ENCODE measurements at places on chromosomes 1 and 21.

DNA sequence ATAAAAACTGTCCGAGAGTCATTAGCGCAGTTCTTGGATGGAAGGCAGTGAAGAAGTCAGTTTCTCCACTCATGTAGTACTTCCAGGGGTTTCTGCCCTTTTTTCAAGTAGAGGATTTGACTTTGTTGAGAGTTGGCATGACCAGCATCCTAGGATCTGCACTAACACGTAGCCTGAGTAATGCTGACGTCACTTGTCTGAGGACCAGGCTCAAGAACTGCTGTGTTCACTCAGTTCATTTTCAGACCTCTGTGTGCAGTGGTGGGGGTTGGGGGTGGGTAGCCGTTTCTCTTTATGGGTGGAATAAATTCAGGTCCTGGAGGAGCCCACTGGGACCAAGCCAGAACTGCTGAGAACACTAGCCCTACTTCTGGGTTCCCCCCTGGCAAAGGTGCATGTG lies 53.3 kb downstream of the MRPS6 start:
- no peak for ATAC-seq

DNA sequence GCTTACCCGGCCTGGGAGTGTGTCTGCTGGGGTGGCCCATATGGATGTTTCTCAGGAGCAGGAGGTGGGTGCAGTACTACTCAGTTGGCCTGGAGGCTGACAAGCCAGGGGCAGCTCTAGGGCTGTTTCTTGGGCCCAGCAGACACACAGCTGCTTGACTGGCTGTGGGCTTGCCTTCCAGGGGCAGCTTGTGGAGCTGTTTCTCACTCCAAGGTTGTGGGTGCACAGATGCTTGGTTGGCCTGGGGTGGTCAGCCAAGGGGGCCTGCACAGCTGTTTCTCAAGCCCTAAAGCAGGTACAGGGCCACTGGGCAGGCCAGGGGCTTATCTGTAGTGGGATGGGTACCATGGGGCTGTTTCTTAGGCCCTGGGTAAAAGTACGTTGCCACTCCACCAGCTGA lies 1078.1 kb upstream of the ADGRL2 start:
- ATAC-seq, result no peak

DNA sequence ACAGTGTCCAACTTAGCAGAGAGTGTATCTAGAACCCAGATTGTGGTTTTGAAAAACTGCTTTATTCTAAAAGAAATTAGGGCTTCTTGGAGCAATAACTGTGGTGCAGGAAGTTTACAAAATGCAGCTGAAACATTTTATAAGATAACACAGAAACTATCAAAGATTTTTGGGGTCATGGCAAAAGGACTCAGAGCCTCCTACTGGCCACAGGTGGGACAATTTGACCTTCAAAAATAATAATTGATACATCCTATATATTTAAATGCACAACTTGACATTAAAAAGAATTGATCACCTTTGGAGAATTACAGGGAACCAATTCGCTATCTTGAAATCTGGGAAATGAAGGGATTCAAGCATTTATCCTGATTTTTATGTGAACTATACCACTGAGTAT lies 235.2 kb downstream of the RPS6KC1 start:
- no peak for ATAC-seq

DNA sequence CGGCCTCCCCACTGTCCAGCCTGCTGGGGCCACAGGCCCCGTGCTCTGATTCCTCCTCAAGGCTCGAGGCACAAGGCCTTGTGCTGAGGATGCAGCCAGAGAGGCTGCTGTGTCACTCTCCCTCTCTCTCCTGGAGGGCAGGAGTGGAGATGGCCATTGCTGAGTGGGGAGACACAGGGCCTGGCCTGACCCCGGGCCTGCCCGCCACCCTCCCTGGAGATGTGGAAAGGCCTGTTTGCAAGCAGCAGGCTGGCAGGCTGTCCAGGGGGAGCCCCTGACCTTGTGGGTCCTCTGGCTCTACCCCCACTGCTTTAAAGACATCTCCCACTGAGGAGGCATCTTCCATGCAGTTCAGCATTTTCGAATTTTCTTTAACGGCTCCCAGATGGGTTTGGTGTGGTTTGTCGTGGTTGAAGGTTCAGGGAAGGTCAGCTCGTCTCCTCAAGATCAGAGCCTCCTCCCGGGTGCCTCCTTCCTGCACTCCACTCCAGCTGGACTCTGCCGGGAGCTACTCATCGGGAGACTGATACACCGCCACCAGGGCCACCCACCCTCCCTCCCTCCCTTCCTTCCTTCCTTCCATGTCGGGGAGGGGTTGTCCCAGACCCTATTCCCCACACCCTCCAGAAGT lies 69.1 kb downstream of the SPSB1 start:
- no peak for ATAC-seq

GRCh38 chr21:35338881-35339632 lies 290.0 kb upstream of the RUNX1 start:
- ATAC-seq, result no peak

GRCh38 chr1:41474490-41475271 lies 9.8 kb downstream of the EDN2 start:
- ATAC-seq, result peak; percentile 77

- no peak for ATAC-seq
These were observed 84.7 kb downstream of the LRRC53 start for GRCh38 chr1:74427681-74428080.

DNA sequence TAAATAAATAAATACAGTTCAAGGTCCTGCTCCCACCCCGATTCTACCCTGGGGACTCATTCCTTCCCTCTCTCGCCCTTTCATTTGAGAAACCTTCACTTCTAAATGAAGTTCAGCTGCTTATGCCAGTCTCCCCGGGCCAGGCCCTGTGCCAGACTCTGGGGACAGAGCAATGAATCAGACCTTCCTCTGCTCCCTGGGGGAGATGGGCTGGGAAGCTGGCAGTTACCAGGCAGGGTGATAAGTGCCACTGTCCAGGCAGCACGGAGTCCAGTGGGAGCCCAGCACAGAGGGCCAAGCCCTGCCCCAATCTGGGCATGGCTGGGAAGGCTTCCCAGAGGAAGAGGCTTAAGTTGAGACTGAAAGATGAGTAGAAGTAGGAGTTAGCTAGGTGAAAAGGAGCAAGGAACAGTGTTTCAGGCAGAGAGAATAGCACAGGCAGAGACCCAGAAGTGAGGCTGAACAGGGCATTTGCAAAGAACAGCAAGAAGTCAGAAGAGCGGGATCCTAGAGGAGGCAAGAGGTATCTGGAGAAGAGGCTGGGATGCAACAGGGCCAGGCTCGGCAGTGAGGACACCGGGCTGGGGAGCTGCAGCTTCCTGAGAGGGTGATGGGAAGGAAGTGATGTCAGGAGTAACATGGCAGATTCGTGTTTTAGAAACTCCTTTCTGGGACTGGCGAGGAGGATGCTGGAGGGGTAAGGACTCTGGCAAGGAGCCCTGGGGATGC lies 13.5 kb downstream of the KCNQ4 start:
- peak; percentile 57 for ATAC-seq

DNA sequence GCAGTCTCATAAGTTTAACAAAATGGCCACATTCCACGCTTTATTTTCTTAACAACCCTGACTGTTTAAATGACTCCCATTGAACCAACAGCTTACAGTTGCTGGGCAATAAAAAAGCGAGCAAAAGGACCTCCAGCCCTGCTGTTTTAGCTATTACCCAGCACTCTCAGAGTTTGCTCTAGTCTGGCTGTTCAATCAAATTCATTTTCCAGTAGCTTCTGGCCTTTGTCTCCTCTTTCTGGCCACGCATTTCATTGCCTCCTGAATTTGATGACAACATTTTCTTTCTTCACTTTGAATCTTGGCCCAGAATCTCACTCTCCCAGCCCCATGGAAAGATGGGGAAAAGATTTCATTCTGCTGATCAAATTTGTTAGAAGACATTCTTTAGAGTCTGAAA lies 44.1 kb upstream of the DOCK7 start:
- ATAC-seq, result no peak

GRCh38 chr1:187114792-187115191 lies 286.0 kb downstream of the PLA2G4A start:
- no peak for ATAC-seq

DNA sequence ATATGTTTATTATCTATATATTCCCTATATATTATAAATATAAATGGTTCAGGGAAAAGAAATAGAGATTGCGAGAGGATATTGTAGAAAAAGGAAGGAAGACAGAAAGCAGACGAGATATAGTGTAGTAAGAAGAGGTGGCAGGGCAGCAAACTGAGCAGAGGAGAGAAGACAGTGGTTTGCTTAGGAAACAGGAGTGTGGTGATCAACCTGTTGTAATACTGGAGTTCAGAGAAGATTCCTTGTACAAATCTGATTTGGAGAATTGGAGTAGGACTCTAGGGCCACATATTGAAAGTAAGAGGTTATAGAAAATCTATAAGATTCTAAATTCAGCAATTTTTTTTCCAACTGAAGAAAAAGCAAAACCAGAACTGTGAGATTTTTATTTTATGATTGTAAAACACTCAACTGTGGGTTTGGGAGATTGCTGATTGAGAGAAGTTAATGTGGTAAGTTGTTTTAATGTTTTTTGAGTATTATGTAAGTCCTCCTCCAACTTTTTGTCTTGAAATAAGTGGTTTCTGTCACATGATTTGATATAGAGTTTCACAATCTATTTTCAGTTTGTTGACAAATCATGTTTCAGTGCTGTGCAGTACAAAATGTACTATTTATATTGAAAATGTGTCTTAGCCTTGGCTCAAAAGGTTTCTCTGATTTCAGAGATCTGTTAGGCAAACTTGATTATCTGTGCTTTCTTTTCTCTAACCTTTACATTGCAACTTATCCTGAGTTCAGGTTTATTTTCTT lies 9.6 kb upstream of the AMY2B start:
- ATAC-seq, result peak; percentile 82

- no peak for ATAC-seq
These were observed 1.1 kb downstream of the ERO1B start for GRCh38 chr1:236280438-236281197.

- ATAC-seq, result peak; percentile 46
These were observed 764.4 kb downstream of the ADGRL2 start for GRCh38 chr1:82565146-82565545.

- ATAC-seq, result no peak
These were observed 5.8 kb upstream of the CD1C start for GRCh38 chr1:158283965-158284364.

DNA sequence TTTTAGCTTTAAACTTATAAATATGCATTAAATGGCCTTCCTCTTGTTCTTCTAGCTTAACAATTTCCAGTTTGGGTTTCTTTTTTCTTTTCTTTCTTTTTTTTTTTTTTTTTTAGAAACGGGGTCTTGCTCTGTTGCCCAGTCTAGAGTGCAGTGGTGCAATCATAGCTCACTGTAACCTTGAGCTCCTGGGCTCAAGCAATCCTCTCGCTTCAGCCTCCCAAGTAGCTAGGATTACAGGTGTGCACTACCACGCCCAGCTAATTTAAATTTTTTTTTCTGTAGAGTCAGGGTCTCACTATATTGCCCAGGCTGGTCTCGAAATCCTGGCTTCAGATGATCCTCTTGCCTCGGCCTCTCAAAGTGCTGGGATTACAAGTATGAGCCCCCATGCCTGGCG lies 37.9 kb upstream of the RUNX3 start:
- no peak for ATAC-seq

DNA sequence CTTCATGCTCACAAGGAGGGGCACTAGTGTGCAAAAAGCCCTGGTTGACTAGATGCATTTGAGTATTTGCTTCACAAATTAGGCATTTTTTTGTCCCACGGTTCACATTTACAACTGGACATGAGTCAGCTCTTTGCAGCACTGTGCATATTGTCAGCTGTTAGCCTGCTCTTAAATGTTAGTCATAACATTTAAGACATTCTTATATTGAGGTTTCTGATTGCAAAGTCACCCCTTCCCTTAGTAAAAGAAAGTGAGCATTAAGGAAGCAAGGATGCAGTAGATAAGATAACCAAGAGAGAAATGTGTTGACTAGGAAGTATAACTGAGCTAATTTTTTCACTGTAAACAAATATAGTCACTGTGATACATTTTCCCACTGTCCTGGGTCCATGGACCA lies 132.6 kb upstream of the CTTNBP2NL start:
- no peak for ATAC-seq

- ATAC-seq, result no peak
These were observed 97.7 kb downstream of the PGBD5 start for GRCh38 chr1:230328342-230329015.

- ATAC-seq, result no peak
These were observed 21.2 kb downstream of the NECAP2 start for GRCh38 chr1:16461681-16462080.

DNA sequence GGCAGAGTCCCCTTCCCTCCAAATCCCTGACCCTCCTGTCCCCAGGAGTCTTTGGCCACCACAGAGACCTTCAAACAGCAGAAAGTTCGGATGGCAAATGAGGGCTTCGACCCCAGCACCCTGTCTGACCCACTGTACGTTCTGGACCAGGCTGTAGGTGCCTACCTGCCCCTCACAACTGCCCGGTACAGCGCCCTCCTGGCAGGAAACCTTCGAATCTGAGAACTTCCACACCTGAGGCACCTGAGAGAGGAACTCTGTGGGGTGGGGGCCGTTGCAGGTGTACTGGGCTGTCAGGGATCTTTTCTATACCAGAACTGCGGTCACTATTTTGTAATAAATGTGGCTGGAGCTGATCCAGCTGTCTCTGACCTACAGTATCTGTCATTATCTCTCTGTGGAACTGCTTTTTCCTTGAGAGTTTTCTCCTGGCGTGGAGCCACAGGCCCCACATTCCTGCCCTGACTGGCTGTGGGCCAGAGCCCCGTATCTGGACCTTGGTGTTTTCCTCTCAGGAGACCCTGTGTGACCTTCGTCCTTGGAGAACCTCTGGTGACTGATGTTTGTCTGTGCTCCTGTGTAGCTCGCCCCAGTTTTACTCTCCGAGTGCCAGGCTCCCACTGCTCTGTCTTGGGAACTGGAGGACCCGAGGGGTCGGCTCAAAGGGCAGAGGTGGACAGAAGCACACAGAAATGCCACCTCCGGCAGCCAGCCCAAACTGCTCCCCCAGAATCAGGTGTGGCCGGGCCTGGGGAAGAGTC lies 4.8 kb downstream of the SLC27A3 start:
- no peak for ATAC-seq

- ATAC-seq, result peak; percentile 12
These were observed at the start of gene DMBX1 for GRCh38 chr1:46489638-46490405. DMBX1 (plus strand) TSS chr1:46489836; CDS start chr1:46507011, 17,175 bp downstream.

DNA sequence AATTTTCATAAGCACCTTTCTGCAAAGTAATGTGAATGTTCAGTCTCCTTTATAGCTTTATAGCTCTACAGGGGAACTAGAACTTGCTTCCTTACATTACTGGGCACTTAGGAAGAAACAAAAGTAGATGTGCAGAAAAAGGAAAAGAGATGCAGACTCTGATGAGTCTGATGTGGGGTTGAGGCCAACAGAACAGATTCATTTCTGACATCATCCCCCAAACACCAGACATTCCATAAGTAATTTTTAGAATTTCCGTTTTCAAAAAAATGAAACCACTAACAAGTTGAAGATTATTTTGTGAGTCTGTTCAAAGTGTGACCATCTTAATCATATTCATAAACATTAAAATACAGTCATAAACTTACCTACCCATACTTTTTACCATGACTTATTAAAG lies 96.0 kb downstream of the NRIP1 start:
- ATAC-seq, result no peak

All from gastroesophageal sphincter (tissue), 4 donors.